Activated CD8-positive, alpha-beta T cell treated with anti-CD3 and anti-CD28 coated beads for 36 hours (primary cell): ENCODE measurements at places on chromosomes 12 and 14. TPM values are rescaled to one million over a fixed set of nuclear protein-coding genes. Genes with fewer than 3 reads are reported as not detected.
A peak's percentile ranks its signal among the peaks of the same experiment; 100 is the strongest.

DNA sequence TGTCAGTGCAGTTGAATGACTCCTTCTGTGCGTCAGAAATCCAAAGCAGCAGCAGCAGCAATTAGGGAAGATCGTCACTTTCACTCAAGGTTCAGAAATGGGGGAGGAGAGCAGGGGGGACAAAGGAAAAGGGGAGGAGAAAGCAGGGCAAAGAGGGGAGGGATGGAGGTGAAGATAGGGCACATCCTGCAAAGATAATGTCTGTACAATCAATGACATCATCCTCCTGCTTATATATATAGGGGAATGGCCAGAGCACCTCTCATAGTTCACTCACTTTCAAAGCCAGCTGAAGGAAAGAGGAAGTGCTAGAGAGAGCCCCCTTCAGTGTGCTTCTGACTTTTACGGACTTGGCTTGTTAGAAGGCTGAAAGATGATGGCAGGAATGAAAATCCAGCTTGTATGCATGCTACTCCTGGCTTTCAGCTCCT lies at the start of gene NTS:
TSS of gene NTS (plus strand) at position 265 of the 431 bp plus-strand sequence. CDS start at position 374, 109 bp downstream.
- no peaks in the 10 kb centered on the region for H3K4me1 ChIP-seq
- H3K36me3 ChIP-seq: no peaks in the 10 kb centered on the region
- no peak for DNase-seq
- no peak within 1 kb of the TSS for H3K27ac ChIP-seq

DNA sequence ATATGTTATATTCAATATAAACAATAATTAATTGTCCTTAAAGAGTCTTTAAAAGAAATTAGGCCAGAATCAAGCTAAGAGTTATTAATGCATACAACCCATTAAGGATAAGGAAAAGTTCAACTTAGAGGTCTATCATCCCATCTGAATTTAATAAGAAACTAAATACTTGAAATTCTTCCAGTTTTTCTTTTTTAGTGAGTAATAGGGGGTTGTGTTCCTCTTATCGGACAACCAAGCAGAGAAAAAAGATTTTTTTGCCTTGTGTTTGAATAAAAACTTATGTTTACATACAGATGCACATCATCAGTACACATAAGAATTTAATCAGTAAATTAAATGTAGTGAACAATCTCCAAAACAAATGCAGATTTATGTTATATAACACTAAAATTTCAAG lies 32.5 kb downstream of the PAWR start:
- H3K4me1 ChIP-seq: no peaks in the 10 kb centered on the region
- H3K27me3 ChIP-seq: no peaks in the 10 kb centered on the region
- no peaks in the 10 kb centered on the region for H3K36me3 ChIP-seq
- H3K27ac ChIP-seq: no peak overlapping the region
- H3K4me3 ChIP-seq: no peak overlapping the region

- DNase-seq: no peak
- no peak overlapping the region for H3K4me3 ChIP-seq
- H3K4me1 ChIP-seq: peaks cover 6% of the 10 kb centered on the region
- peaks cover 33% of the 10 kb centered on the region for H3K36me3 ChIP-seq
- no peaks in the 10 kb centered on the region for H3K27me3 ChIP-seq
These were observed 261.4 kb downstream of the ITPR2 start for GRCh38 chr12:26571560-26571959.

DNA sequence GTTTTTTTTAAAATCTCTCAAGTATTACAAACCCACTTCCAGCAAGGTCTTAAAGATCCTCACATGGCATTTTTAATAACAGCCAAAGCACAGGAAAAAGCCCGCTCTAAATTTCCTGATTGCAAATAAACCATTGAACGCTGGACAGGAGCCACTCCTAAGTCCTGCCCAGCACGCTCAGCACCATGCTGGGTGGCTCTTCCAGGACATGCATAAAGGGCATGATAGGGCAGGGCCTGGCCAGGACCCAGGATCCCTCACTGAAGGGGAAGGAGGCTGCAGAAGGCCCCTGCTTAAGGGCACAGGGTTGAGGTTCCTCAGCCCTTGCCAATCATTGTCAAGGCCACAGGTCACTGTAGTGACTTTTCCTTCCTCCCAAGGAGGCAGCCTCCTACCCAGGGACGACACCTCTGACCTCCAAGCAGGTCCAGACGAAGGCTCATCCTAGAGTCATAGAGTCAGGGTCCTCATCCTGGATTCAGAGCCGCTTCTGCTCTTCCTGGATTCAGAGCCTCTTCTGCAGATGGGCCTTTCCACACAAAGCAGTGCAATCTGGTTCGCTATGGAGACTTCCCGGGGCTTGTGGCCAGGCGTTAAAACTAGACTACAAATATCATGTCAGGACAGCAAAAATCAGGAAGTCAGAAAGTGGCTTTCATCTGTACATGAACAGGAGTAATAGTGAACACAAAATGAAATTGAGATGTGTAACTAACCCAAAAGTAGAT lies 123.8 kb downstream of the GCH1 start:
- no peak overlapping the region for H3K27ac ChIP-seq
- H3K4me1 ChIP-seq: peaks cover 34% of the 10 kb centered on the region
- no peak overlapping the region for H3K4me3 ChIP-seq
- peaks cover 6% of the 10 kb centered on the region for H3K36me3 ChIP-seq
- peaks cover 6% of the 10 kb centered on the region for H3K27me3 ChIP-seq

DNA sequence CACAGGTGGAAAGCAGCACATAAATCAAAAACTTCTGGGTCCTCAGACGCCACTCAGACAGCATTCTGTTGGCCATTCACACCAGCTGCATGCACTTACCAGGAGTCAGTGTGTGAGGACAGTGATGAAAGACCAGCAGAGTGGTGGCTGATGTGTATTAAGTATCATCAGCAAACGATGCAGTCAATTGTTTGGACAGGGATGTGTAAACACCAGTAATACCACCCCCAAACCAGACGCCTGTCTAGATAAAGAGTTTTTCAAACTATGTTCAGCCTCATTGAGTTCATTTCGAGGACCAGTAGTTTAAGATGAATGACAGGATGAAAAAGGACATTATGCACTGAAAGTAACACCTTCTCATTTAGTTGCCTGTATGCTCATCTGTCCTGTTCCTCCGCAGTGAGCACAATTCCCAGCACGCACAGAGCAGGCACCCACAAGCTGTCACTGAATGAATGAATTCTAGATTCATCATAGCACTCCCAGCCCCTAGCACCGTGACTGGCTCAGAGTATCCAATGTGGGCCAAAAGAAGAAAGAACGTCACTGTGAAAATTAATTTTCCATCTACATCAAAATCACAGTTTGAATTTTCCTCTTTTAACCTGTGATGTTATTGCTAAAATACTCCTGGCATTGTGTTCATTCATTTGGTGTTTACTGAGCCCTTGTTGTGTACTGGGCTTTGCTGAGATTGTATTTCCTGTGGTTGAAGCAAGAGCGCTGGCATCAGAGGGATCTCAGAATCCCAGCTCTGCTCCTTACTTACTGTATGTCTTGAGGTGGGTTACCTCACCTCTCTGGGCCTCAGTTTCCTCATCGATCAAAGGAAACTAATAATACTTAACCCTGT lies 124.8 kb upstream of the NOS1 start:
- no peak overlapping the region for H3K4me3 ChIP-seq
- H3K27ac ChIP-seq: no peak overlapping the region

- no peak for DNase-seq
- H3K27me3 ChIP-seq: no peaks in the 10 kb centered on the region
- peak overlapping the region; percentile 89 for H3K27ac ChIP-seq
- no peaks in the 10 kb centered on the region for H3K36me3 ChIP-seq
- H3K4me1 ChIP-seq: peaks cover 74% of the 10 kb centered on the region
These were observed 8.1 kb upstream of the IRF2BPL start for GRCh38 chr14:77036484-77037214.

DNA sequence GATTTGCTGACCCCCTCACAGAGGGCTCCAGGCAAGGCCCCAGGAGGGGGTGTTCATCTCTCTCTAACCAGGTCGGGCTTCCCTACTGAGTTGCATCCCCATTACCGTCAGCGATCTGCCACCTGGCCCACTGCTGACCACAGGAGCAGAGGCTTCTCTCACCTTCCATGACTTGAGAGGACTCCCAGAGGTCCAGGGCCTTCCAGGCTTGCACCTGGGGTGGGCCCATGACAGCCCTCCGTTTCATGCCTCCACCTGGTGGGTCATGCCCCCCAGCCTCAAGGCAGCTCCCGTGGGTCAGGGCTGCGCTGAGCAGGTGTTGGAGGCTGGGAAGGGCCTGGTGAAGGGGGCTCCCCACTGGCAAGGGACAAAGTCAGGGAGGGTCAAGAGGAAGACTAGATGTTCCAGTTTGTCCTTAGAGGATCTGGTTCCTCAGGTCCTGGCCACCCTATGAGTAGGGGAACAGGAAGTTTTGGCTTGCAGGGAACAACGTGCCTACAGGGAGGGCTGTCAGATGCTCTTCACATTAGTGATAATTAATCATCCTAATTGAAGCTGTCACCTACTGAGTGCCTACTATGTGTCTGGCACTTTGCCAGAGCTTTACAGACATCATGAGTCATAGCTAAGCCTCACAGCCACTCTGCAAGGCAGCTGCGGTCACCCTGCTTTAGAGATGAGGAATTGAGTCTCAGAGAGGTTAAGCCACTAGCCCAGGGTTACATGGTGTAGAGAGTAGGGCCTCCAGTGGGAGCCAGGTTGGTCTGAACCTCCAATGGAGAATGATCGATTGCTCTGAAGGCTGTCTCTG lies 13.8 kb downstream of the NFKBIA start:
- no peaks in the 10 kb centered on the region for H3K27me3 ChIP-seq
- H3K36me3 ChIP-seq: no peaks in the 10 kb centered on the region
- H3K4me1 ChIP-seq: peaks cover 7% of the 10 kb centered on the region
- H3K4me3 ChIP-seq: no peak overlapping the region

RPL10L gene
- not detected for total RNA-seq

LRP1-AS gene
- not detected for total RNA-seq

NUAK1 gene
- not detected for total RNA-seq

EFCAB11 gene
- total RNA-seq: 6.6 TPM

FBLN5 gene
- total RNA-seq: 1.3 TPM

SRRM4 gene
- not detected for total RNA-seq
